ENCODE measurements at places on chromosomes 2 and 18.
A peak's percentile ranks its signal among the peaks of the same experiment; 100 is the strongest.

- peak; percentile 18 for DNase-seq
Measured at GRCh38 chr2:10909050-10909995, 2.4 kb upstream of the KCNF1 start.

- no peak for DNase-seq
Measured at GRCh38 chr2:104572834-104573233, 281.1 kb upstream of the POU3F3 start.

GRCh38 chr2:11692966-11693521, 23.0 kb upstream of the NTSR2 start:
- DNase-seq, result peak; percentile 66

DNA sequence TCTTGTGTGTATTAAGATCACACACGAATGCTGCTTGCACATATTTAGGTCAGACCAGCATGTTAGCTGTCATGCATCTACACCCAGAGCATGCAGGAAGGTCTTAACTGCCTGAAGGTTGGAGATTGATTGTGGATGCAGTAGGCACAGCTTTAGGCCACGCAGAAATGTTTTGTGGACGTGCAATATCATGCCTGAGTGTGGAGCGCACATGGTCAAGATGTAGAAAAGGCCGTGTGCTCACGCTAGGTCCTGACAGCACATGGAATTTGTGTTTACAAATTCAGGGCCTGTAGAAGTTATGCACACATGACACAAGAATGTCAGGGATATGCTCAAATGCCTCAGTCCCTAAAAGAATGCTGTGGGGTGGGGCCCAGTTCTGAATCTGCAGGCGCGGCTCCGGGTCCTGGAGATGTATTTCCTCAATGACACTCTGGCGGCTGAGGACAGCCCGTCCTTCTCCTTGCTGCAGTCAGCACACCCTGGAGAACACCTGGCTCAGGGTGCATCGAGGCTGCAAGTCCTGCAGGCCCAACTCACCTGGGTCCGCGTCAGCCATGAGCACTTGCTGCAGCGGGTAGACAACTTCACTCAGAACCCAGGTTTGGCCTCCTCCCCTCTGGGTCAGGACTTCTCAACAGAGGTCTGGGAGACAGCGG, 27.9 kb downstream of the MARCO start:
- no peak for DNase-seq

GRCh38 chr18:316393-316792, 48.5 kb upstream of the THOC1 start:
- DNase-seq, result no peak

DNA sequence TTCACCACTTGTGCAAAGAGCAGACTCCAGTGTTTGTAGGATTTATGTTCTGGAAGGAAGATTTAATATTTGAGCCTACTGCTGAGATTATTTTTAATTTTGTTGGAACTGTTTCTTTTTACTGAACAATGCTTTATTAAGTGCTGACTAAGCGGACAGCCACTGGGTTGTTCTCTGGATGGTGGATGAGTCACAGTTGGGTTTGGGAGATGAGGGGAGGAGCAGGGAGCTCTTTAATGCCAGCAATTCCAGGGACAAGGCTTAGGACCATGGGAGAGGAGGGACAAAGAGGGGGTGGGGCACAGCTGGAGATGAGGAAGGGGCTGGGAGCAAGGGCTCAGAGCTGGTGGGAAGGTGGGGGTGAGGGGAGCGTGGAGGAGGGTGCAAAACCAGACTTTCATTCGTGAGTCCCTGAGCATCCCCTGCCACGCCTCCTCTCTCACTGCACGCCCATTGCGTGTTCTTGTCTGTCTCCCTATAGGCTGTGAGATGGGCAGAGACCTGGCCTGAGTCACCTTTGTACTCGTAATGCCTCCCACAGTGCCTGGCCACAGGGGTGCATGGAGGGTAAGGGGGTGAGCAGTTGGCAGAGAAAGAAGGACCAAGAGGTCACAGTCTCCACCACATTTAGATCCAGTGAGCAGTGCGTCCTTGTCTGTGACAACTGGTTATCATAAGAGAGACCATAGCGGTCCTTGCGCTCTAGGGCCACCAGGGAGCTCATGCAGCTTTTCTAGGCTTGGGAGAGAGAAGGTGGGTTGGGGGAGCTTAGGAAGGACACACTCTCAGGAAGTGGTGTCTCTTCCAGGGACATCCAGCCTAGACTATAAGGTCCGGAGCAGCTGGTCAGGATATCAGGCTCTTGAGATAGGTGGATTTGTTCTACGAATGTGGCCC, 18.4 kb downstream of the SLC4A3 start:
- no peak for DNase-seq

- DNase-seq, result no peak
Measured at GRCh38 chr2:162014751-162015150, 59.3 kb downstream of the DPP4 start.

DNA sequence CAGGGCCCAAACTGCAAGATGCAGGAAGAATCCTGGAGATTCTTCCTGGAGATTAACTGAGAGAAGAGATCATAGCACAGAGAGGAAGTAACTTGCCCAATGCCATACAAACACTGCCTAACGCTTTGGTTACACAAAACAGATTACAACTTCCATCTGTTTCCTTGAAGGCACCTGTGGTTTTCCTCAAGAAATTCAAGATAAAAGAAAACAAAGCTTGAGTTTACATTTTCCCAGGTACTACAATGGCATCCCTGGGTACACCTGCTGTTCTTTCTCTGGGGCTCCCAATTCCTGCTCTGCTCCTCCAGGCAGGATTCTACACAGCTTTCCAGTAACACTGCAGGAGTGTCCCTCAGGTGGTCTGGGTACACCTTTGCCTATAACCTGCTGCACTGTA, 781.9 kb upstream of the ID2 start:
- no peak for DNase-seq

DNA sequence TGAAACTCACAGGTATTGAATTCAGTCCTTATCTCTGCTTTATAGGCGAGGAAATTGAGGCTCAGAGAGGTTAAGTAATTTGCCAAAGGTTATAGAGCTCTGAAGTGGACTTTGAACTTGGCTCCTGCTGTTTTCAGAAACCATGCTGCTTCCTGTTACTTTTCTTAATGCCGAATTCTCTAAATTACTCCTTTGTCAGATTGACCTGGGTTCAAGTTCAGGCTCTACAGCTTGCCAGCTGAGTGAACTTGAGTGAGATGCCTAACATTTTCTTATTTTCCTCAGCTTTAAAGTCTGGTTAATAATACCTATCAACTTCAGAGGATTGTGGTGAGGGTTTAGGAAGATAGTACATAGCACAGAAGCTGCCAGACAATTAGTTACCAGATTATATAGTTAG, 3.4 kb downstream of the ASAP2 start:
- DNase-seq, result no peak

DNA sequence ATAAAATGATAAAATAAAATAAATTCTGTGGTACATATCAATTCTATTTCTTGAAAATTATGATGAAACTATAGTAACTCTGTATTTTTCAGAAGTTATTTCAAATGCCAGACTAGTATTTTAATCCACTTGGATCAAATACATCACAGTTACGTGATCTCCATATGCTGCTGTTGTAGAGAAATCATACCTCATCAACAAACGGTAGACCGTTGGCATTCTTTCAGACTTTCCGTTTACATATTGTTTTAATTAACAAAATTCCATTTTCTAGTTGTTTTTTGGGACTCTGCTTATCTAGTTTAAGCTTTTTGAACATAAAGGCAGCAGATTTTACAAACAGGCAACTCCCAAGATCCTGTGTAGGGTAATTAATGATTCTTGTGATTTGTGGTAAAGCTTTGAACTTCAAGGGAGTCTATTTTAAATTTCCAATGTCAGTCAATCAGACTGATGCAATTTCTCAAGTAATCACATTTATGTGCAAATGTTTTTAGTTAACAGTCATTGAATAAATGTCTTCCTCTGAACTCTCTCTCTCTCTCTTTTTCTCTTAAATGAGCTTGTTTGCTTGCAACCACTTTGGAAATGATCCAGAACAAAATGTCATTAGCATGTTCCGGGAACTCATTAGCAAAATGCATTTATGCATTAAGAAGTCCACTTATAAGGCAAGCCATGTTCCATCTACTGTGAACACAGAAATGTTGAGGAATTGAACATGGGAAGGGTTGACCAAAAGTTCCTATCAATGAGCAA, 31.8 kb downstream of the NYAP2 start:
- no peak for DNase-seq

DNA sequence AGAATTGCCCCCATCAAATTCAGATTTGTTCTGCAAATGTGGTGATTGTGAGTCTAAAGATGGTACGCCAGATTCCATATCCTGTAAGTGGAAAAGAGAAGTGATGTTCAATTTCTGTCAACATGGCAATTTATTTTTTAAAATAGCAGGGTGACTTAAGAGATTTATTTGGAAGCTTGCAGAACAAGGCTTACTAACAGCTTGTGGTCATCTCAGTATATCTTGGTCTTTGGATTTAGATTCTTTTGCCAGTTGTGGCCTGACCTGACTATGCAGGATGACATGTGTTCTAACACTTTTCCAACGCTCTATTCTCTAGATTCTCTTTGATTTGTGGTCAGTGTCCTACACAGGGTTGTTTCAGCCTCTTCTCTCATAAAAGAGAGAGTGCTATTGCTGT, 74.4 kb downstream of the MAP3K20 start:
- DNase-seq, result no peak

GRCh38 chr2:148930046-148930775, 55.2 kb downstream of the KIF5C start:
- no peak for DNase-seq

GRCh38 chr2:24886691-24887304, 33.2 kb downstream of the ADCY3 start:
- no peak for DNase-seq

DNA sequence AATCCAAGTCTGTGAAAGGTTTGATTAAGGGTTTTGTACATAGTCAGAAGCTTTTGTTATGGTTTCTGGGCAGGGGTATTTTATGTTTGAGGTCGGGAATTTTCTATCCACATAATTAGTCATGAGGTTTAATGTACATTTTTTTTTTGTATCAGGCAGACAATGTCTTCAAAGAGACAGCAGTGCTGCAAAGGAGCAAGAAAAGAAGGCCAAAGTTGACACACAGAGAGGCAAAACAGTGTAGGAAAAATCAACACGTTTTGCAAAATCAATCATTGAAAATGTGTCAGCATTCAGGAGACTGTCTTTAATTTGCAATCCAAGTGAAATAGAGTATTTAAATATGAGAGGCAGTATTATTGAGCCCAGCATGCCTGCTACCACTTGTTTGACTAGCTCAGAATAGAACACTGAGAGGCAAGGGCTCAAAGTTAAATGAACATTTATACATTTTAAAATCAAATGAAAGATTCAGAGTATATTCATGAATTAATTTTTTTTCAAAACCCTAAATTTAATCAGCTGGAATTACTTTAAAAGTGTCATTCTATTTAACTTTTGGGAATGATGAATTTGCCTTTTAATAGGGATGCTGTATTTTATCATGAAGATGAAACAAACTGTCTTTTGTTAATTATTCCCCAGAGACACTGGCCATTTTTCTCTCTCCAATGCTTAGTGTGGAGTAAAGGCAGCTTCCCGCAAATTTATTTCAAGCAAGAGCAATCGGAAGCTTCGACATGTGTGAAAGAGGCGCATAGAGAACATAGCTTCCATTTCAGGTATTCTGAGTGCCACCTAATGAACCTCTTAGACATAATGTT, 11.3 kb downstream of the VRK2 start:
- DNase-seq, result no peak

DNA sequence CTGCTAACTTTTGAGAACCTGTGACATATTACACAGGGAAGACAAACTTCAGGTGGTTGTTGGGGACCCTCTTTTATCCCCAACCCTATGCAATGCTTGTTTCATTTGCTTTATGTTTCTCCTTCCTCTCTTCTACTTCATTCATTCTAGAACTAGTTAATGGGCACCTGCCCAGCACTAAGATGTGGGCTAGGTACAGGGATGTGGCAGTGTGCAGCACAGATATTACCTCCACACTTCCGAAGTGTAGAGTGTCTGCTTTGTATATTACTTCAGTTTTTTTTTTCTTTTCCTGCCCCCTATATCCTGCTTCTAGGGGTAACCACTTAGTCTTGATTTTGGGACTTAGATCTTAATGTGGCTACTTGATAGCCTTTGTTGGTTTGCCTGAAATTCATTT, 35.1 kb downstream of the CD28 start:
- no peak for DNase-seq

DNA sequence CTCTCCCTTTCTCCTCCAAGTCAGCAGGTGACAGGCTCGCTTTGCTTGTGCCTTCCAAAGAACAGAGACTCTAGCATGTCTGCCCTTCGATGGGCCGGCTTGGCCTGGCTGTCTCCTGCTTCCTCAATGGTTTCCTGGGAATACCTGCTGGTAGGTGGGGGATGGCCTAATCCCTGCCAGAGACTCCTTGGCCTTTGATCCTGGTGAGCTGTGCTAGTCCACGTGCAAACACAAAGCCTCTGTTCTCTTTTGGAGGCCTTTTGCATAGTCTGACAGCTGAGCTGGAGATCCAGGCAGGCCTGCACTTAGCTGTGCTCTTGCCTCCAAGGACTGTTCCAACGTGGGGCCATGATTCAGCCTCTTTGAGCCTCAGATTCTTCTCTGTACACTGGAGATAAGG, 67.6 kb downstream of the ARL4C start:
- DNase-seq, result no peak

DNA sequence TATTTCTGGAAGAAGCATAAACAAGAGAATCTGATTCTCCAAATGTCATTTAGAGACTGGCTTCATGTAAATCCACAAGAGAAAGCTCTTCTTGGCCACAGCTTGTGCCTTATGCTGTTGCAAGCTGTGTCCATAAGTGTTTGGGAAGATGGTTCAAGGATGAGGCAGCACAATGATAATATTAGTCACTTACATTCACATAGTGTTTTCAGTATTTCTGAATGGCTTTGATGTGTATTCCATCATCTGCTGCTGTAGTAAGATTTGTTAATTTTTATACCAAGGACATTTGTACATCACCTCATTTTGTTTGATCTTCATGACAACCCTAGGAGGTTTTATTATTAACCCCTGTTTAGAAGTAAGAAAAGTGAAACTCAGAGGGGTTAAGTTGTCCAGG, 29.9 kb downstream of the CREG2 start:
- DNase-seq, result no peak

- DNase-seq, result no peak
Measured at GRCh38 chr18:32302806-32303205, 113.0 kb downstream of the MEP1B start.

- DNase-seq, result no peak
Measured at GRCh38 chr18:420661-421246, 79.7 kb downstream of the COLEC12 start.

DNA sequence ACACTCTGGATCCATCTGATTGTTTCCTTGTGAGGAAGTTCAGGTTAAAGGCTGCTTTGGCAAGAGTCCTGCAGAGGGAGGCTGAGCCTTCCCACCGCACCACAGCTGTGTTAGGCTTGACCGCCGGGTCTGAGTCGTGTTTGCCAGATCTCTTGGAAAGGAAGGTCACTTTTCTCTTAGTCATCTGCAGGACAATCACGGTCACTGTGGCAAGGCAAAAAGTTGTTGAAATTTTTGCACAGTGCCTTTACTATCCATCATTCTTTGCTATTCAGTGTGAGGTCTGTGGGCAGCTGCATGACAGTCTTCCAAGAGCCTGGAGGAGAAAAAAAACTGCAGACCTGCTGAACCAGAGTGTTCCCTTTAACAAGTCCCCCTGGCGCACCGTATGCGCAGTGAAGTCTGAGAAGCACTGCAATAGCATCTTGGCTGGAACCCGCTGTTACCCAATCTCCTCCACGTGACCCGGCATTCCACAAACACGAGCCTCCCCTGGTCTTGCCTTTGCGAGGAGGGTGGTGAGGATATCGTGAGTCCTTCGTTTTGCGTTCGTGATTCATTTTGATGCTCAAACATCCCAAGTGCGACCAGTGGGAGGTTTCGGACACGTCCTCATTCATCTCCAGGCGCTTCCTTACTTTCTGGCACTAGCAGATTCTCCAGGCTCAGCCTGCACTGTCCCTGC, 23.0 kb downstream of the BIN1 start:
- no peak for DNase-seq
